ENCODE measurements at places on chromosomes 6 and 20. TPM values are rescaled to one million over a fixed set of nuclear protein-coding genes. Genes with fewer than 3 reads are reported as not detected.

DNA sequence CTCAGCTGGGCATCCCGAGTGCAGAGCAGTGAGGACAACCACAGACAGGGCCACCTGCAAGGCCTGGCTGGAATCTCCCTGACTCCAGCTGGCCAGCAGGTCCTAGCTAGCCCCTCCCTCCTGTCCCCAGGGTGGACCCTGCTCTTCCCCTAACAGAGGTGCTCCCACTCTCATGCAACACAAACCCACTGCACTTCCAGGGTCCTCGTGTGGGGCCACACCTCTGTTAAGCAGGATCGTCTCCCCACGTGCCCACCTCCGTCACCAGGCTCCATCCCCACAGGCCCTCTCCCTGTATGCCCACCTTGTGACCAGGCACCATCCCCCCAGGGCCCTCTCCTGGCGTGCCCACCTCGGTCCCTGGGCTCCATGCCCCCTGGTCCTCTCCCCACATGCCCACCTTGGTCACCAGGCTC, 17.3 kb downstream of the TAF4 start:
- no peak for DNase-seq

DNA sequence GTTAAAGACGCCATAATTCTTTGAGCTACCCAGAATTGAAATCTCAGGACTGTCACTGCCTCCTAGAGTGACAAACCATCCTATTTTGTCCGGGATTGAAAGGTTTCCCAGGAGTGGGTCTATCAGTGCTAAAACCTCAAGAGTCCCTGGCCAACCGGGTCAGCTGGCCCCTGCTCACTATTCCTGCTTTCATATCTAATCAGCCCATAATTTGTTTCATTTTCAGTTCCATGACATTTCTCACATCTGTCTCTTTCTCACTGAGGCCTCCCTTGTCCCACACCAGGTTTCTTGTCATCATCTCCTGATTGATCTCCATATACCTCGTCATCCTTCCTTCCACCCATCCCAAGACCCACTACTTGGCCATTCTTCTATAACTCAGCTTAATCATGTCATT, 98.2 kb downstream of the SLC35B3 start:
- no peak for DNase-seq

DNA sequence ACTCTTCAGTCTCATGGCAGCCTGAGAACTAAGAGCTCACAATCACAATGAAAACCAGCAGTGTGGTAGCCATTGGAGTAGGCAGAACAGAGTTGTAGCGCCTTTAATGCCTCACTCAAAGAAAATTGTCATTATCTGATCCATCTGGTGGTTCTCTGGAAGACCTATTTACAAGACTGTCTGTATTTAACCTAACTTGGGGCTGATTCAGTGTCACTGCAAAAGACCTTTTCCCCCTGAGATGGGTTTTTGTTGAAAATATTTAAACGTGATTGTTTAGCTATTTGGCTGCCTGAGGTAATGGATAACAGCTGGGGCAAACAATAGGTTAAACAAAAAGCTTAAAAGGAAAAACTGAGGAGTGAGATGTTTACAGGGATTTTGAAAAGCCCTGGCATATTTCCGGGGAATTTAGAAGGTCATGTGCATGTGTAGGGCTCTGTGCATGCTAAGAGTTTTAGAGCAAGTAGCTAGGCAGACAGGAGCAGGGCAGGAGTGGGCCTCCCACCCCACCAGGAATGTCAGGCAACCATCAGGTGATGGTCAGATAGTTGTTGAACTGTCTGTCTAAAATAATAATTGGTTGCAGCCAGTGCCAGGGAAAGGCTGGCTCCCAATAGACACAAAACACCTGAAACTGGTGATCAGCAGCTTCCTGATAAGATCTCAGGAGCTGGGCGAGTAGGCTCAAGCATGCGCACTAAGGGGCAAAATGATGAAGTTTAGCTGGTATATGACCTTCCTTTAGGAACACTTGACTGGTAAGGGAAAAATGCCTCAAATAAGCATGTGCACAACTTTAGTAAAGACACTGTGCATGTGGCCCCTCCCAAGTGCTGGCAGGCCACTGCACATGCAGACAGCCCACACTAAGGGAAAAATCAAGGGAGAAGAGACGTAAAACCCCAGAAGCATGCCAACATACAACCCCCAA, 70.8 kb upstream of the AKIRIN2 start:
- no peak for DNase-seq

- no peak for DNase-seq
Observed at GRCh38 chr20:53938739-53939138, 131.7 kb downstream of the BCAS1 start.

- DNase-seq = peak; percentile 73
Observed at GRCh38 chr6:134589512-134589911, 271.6 kb upstream of the SGK1 start.

DNA sequence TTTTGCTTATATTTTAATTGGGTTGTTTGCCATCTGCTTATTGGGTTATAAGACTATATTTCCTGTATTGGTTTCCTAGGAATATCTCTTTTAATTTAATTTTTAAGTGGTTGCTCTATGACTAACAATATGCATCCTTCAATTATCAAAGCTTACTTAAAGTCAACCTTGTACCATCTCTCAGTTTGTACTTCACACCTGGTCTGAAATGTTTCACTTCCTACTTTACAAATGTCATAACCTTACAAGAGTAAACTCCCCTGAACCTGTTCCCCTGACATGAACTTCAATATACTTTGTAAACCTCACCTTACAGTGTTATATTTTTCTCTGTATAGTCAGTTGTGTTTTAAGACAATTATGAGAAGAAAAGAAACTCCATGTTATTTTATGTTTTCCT, 35.8 kb downstream of the PAX1 start:
- DNase-seq = no peak

The RBM24 gene
- 23.0 TPM for total RNA-seq

DNA sequence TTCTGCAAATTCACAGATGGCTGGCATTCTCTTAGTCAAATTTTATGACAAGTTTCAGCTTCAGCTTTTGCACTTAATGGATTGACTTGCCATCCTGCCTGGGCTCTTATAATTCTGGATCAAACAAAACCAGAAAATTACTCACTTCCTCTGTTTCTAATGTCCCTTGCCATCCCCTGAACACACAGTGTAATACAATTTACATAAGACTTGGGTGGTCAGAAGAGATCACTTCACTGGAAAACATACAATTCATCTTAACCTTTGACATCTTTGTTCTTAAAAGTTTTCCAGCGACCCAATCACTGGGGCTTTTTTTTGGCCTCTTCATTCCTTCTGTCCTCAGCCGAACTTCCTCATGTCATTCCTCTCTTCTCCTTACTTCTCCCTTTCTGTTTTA, 199.0 kb downstream of the ARHGAP18 start:
- no peak for DNase-seq

The MUCL3 gene
- total RNA-seq = not detected

GRCh38 chr6:112735129-112735528, 388.0 kb downstream of the RFPL4B start:
- no peak for DNase-seq

DNA sequence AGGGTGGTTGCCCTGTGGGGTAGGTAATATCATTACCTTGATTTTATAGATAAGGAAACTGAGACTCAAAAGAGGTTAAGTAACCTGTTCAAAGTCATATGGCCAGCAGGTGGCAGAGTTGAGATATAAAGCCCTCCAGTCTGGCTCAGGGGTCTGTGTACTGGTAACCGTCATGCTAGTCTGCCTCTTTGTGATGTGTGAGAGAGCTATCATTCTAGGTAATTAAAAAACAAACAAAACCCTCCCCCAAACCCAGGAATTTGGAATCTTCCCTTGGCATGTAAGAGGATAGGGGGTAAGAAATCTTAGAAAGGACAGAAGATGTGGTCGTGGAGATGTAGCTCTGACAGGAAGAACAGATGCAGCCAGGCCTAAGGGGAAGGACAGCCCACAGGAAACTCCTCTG, 206.0 kb downstream of the CDC5L start:
- DNase-seq = no peak

DNA sequence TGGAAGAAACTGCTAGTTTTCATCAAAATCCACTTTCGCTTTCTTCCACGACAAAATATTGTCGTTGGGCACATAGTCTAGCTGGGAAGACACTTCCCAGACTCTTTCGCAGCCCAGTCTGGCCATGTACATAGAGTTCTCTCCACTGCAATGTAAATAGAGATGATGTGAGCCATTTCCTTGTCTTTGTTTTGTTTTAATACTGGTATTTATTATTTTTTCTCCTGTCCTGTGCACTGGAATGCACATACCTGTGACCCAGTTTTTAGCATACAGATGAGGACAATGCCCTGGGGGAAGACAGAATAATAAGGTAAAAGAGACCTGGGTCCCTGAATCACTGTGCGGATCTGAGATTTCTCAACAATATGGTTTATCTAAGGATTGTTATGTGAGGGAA, 149.5 kb upstream of the BMP5 start:
- DNase-seq = no peak

DNA sequence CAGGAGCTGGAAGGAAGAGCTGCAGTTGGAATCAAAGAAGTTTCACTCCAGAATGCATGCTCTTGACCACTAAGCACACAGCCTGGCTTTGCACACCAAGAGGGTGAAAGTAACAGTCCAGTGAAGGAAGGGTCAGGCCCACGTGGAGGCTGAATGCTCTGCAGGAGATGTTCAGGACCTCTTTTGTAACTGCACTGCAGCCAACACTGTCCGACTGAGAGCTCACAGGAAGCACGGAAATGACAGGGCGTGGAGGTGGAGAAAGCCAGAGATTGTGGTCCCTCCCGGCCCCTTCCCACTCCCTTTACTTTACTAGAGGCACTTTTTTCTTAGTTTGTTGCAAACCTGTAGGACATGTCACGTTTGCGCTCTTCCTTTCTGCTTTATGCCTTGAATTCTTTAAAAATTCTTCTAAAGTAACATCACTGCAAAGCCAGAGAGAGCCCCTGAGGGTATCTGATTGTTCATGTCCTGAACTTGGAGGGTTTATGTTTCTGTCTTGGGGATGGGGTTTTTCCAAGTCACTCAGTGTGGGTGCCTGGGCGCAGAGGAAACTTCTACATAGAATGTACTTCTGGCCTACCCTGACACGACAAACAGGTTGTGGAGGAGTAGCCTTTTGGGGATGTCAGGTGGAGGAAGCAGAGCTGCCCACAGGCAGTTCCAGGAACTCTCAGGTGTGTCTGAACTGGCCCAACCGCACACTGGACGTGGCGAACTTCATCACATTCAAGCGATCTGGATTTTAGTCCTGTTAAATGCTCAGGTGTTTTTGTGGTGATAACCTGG, 40.9 kb downstream of the JAG1 start:
- no peak for DNase-seq

DNA sequence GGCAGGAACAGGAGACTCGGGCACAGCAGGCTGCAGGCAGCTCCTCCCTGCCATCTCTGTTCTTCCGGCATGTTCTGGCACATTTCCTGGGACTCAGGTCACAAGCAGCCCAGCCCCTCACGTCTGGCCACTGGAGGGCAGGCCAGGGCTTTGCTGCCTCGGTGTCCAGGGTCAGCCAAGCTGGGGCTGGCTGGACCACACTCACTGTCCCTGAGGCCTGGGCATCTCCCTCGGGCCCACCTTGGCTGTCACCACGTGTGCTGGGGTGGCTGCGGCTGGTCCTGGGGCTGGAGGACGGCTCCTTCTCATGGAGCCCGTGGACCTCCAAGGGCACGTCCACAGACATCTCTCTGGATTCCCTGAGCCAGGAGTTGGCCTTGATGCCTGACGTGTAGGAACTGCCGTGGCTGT, 18.5 kb downstream of the FRMD1 start:
- no peak for DNase-seq

DNA sequence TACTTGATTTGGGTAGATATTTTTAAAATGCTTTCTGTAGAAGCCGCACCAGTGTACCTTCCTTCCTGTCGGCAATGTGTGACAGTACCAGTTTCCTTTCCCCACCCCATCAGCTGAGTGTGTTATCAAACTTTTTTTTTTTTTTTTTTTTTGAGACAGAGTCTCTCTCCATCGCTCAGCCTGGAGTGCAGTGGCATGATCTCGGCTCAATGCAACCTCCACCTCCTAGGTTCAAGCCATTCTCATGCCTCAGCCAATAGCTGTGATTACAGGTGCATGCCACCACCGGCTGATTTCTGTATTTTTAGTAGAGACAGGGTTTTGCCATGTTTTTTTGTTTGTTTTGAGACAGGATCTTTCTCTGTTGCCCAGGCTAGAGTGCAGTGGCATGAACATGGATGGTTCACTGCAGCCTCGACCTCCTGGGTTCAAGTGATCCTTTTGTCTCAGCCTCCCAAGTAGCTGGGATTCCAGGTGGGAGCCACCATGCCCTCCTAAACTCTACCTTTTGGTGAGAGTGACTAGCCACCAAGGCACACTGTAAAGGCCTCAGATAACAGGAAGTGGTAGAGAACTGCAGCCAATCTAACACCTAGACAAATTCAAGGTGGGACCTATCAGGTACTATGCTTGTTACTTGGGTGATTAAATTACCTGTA, 26.5 kb upstream of the ZBTB22 start:
- no peak for DNase-seq

DNA sequence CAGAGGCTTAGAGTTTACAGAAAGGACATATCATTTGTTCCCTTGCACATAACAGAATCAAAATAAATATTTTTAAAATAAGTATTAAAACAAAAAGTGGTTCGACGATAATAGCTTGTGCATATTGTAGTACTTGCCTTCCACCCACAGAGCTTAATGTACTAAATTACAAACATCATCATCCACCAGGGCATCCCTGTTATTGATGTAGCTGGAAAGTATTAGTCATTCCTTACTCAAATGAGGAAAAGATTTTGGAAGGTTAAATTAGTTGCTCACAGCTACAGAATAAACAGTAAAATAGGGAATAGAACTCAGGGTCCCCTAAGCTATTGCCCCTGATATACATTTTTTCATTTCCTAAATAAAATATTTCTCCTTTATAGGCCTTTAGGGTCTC, 150.3 kb downstream of the PTPRK start:
- DNase-seq = no peak

DNA sequence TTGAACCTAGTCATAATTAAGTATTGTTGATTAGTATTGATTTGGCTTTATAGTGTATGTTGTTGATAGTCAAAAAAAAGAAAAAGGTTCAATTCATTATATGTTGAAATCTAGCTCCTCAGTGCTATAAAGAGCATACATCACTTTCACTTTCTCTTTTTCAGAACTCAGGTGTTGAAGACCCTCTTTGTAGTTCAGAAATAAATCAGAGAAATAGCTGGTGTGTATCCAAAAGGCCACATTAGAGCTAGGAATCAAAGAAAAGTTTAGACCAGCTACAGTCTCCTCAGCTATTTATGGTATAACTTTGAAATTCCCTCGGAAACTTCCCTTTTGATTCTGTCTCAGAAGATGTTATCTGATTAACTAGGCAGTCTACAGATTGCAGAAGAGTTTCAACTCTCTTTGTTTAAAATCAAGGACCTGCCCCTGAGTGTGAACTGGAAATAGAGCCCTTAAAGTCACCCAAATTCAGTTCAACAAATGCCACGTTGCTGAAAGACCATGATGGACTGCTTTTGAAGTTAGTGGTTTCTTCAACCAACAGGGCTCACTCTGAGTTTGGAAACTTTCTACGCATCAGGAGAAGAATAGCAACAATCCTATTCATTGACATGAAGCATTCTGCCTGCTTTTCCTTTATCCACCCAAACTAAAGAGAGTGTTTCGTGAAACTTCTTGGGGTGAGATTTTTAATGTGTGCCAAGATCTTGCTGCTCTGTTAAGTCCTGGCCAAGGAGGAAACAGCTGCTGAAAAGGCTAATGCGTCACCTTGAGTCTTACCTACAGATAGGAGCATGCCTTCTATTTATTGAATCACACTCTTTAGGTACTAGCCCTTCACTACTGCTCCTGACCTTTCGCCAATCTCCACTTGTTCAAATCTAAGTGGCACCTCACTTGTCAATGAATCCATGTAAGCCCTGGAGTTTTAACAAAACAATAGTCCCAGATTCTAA, 111.7 kb downstream of the TNFRSF21 start:
- no peak for DNase-seq

GRCh38 chr6:90175627-90176538, 120.8 kb downstream of the BACH2 start:
- DNase-seq = no peak

The SNPH gene
- 6.4 TPM for total RNA-seq

- no peak for DNase-seq
Observed at GRCh38 chr6:71967436-71967835, 81.1 kb downstream of the RIMS1 start.
